ENCODE measurements at places on chromosomes 5 and 9. TPM values are rescaled to one million over a fixed set of nuclear protein-coding genes. Genes with fewer than 3 reads are reported as not detected.

- H3K4me3 ChIP-seq: no peak overlapping the region
- H3K27me3 ChIP-seq: no peaks in the 10 kb centered on the region
- H3K4me1 ChIP-seq: peaks cover 9% of the 10 kb centered on the region
- H3K36me3 ChIP-seq: no peaks in the 10 kb centered on the region
- no peak for DNase-seq
These were observed 87.7 kb downstream of the PDE8B start for GRCh38 chr5:77298146-77298545.

DNA sequence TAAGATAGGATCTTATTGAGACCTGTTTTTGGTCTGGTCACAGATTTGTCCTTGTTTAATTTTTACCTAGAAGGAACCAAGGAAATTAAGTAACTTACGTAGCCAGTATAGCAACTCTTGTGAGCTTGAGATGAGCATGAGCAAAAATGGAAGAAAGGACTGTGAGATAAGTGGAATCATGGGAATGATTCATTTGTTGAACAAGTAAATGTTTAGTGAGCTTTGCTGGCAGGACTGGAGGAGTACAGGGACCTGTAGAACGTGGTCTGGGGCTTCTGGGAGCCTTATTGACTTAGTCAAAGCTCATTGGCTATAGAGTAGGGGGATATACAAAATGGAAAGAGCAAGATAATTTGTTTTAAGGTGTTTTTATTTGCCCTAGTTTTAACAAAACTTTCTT lies 3.0 kb downstream of the RAD23B start:
- no peaks in the 10 kb centered on the region for H3K27me3 ChIP-seq
- H3K4me1 ChIP-seq: peaks cover 8% of the 10 kb centered on the region
- peak overlapping the region; percentile 29 for H3K27ac ChIP-seq
- peak; percentile 61 for DNase-seq
- H3K36me3 ChIP-seq: no peaks in the 10 kb centered on the region
- peak overlapping the region; percentile 75 for H3K4me3 ChIP-seq

GRCh38 chr9:70060148-70060882 lies 16.7 kb downstream of the MAMDC2 start:
- H3K4me1 ChIP-seq: no peaks in the 10 kb centered on the region
- no peaks in the 10 kb centered on the region for H3K36me3 ChIP-seq
- no peaks in the 10 kb centered on the region for H3K27me3 ChIP-seq
- no peak for DNase-seq

DNA sequence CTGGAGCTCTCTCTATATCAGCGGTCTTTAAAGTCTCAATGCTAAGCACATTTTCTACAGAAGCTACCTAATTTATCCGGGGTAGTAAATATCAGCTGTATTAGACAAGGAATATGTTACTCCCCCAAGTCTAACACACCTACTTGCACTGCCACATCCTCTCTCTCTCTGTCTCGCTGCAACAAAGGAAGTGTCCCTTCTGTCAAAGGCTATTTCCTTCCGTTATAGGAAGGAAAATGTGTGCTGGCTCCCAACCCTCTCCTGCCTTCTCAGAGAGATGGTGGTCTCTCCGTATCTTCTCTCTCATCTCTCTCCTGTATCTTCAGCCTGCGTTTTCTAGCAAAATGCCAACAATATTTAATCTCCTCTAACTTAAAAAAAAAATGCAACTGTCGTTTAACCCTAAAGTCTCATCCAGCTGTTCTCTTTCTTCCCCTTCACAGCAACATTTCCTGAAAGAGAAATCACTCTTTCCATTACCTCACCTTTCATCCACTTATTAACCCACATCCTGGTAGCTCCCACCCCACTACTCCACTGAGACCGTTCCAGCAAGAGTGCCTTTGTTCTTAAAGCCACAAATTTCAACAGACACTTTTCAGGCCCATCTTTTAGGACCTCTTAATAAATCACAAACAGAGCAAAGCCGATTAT lies 2.3 kb downstream of the TTF1 start:
- H3K27me3 ChIP-seq: no peaks in the 10 kb centered on the region
- peaks cover 2% of the 10 kb centered on the region for H3K36me3 ChIP-seq
- DNase-seq: peak; percentile 40
- peaks cover 4% of the 10 kb centered on the region for H3K4me1 ChIP-seq
- H3K4me3 ChIP-seq: no peak overlapping the region

DNA sequence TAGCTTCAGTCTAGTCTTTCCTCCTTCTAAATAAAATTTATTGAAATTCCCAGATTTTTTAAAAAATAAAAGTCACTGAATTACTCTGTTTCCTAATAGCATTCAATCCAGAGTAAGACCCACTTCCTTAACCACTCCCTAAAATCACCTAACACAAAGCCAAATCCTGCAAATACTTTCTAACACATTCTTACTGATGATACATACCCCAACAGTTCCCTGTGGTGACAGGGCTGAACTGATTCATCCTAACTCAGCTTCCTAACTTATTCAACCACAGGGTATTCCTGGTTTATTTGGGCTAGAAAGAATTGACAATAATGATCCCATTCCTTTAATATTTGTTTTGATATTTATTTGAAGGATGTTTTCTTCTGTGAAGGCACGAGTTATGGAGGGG lies 40.7 kb upstream of the ZNF300 start:
- no peaks in the 10 kb centered on the region for H3K36me3 ChIP-seq
- no peaks in the 10 kb centered on the region for H3K27me3 ChIP-seq
- no peaks in the 10 kb centered on the region for H3K4me1 ChIP-seq
- H3K4me3 ChIP-seq: peak overlapping the region; percentile 85

DNA sequence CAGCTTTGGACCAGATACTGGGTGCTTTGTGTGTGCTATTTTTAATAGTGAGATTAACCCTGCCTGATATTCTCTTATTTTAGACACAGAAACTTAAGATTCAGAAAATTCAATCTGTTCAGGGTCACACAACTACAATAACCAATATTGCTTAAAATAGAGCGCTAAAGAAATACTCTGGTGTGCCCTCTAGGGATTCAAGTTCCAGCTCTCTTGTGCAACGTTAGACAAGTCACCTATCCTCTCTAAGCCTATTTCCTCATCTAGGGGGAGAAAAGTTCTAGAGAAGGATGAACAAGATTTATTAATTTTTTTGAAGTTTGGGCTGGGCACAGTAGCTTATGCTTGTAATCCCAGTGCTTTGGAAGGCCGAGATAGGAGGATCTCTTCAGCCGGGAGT lies 2.1 kb upstream of the SCAI start:
- DNase-seq: peak; percentile 52
- no peak overlapping the region for H3K4me3 ChIP-seq
- H3K27ac ChIP-seq: no peak overlapping the region
- no peaks in the 10 kb centered on the region for H3K36me3 ChIP-seq

GRCh38 chr5:108141676-108142075 lies 240.2 kb downstream of the FBXL17 start:
- DNase-seq: peak; percentile 50
- no peaks in the 10 kb centered on the region for H3K27me3 ChIP-seq
- no peak overlapping the region for H3K4me3 ChIP-seq

DNA sequence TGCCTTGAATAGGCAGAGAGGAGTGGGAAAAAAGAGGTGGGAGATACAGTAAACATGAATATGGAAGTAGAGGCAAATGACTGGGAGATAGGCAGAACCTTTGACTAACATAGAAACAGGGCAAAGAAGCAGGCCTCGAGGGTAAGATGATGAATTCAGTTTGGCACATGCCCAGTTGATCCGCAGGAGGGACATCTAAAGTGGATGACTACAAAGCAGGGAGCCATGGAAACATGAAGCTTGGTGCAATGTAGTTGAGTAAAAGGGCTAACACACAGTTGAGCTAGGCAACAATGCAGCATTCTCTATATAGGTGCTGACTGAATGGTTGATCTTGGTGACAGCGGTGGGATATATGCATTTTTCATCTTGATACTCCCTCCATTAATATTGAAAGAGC lies 253.8 kb downstream of the DMRT2 start:
- no peak overlapping the region for H3K4me3 ChIP-seq
- H3K4me1 ChIP-seq: no peaks in the 10 kb centered on the region
- H3K27ac ChIP-seq: no peak overlapping the region
- DNase-seq: no peak

- DNase-seq: peak; percentile 27
- H3K36me3 ChIP-seq: no peaks in the 10 kb centered on the region
- H3K4me1 ChIP-seq: no peaks in the 10 kb centered on the region
- H3K27me3 ChIP-seq: no peaks in the 10 kb centered on the region
These were observed 87.2 kb downstream of the KCNIP1 start for GRCh38 chr5:170591054-170591453.

- H3K4me1 ChIP-seq: peaks cover 6% of the 10 kb centered on the region
- no peaks in the 10 kb centered on the region for H3K27me3 ChIP-seq
- no peaks in the 10 kb centered on the region for H3K36me3 ChIP-seq
These were observed 12.1 kb upstream of the C5orf63 start for GRCh38 chr5:127085371-127085770.

DNA sequence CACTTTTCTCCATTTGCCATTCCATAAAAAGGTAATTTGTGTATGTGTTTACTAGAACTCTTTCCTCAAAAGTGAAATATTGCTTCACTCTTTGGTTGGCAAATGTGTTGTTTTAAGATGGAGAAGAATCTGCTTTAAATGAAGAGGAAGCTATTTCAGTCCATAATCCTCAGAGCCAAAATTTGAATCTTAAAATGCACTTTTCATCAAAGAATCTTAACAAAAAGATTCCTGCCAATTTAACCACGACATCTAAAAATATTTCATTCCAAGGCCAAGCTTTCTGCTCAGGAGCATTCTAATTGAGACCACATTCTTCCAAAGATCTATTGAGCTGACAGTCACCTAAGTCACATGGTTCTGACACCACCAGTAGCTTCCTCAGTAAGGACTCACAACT lies 7.5 kb downstream of the GABRB2 start:
- H3K4me1 ChIP-seq: no peaks in the 10 kb centered on the region
- no peak overlapping the region for H3K4me3 ChIP-seq
- no peak for DNase-seq
- no peak overlapping the region for H3K27ac ChIP-seq

DNA sequence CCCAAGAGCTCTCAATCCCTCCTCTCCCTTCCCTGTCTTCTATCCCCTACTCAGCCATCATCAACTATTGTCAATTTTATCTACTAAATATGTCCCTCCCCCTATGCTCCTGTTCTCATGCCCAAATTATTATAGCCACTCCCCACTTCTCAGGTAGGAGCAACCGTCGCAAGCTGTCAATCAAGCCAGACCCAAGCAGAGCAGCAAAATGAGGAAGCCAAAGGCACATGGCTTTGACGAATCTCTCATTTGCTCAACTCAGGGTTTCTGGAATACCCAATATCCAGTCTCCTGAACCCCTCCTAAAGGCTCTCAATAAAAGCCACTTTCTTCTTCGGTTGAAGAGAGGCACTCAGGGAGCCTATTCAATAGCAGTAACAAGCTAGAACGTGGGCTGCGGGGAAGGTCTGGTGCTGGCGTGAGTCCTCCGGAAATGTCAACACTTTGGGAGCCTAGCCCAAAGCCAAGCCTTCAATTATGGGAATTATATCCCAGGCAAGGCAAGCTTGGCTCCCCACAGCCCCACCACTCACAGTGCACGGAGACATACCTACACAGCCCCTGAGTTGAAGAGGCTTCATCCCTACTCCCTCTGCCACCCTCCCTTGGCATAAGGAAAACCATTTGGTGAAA lies 47.7 kb downstream of the SIL1 start:
- no peak overlapping the region for H3K27ac ChIP-seq
- no peaks in the 10 kb centered on the region for H3K4me1 ChIP-seq
- DNase-seq: no peak

GRCh38 chr5:116507051-116507537 lies 67.5 kb downstream of the SEMA6A start:
- H3K27me3 ChIP-seq: no peaks in the 10 kb centered on the region
- no peak overlapping the region for H3K27ac ChIP-seq
- DNase-seq: no peak
- no peaks in the 10 kb centered on the region for H3K4me1 ChIP-seq
- H3K36me3 ChIP-seq: no peaks in the 10 kb centered on the region

GRCh38 chr5:156912869-156913268 lies 50.2 kb downstream of the TIMD4 start:
- no peak overlapping the region for H3K27ac ChIP-seq
- DNase-seq: no peak
- no peak overlapping the region for H3K4me3 ChIP-seq
- no peaks in the 10 kb centered on the region for H3K4me1 ChIP-seq
- no peaks in the 10 kb centered on the region for H3K27me3 ChIP-seq

- H3K27me3 ChIP-seq: no peaks in the 10 kb centered on the region
- H3K4me1 ChIP-seq: peaks cover under 1% of the 10 kb centered on the region
- DNase-seq: no peak
- H3K27ac ChIP-seq: no peak overlapping the region
These were observed 16.1 kb downstream of the HNRNPH1 start for GRCh38 chr5:179607160-179607931.

DNA sequence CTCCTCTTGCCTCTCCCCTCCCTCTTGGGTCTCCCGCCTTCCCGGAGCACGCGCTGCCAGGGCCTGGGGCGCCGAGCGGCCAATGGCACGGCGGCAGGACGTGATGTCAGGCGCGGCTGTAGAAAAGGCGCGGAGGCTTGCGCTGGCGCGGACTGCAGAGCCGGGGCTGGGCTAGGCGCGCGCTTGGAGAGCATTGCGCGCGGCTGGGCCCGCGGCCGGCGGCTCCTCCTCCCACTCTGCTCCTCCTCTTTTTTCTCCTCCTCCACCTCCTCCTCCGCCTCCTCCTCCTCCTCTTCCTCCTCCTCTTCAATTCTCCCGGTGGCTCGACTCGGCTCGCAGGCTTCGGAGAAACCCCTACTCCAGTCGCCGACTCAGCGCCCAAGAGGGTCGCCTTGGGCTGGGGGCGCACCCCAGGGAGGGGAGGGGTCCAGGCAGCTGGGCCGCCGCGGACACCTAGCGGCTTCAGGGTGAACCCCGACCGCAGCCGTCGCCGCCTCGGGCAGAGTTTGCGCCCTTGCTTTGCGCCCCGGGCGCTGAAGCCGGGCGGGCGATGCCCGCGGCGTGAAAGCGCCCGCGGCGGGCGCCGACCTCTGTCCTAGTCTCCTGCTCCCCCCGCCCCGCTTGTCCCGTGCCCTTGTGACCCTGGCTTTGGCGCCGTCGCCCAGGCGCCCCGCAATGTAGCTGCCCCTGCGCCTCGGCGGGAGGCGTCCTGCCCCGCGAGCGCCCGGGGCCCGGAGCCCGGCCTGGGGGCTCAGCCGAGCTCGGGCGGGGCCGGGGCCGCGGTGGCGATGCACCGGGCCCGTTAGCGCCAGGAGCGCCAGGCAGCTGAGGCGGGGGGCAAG lies at the start of gene LHX2:
Gene LHX2, plus strand, starts transcription at position 309 of the 842 bp plus-strand sequence. CDS start 581 bp downstream, outside the sequence.
- peaks cover 87% of the 10 kb centered on the region for H3K27me3 ChIP-seq
- H3K27ac ChIP-seq: no peak within 1 kb of the TSS
- no peak within 1 kb of the TSS for H3K4me3 ChIP-seq
- H3K4me1 ChIP-seq: no peaks in the 10 kb centered on the region
- DNase-seq: peak; percentile 58

The DPYSL3 gene
- total RNA-seq: 135 TPM

The GDA gene
- total RNA-seq: under 0.01 TPM

The DPM2 gene
- total RNA-seq: 11.7 TPM

The PCDHGA7 gene
- total RNA-seq: 6.8 TPM

The PCSK5 gene
- 4.8 TPM for total RNA-seq

The IRX4 gene
- total RNA-seq: not detected

The TRAF1 gene
- total RNA-seq: 2.6 TPM

Measured in fibroblast of lung (primary cell).